Stimulated activated CD4-positive, alpha-beta T cell treated with anti-CD3 and anti-CD28 coated beads, Interleukin-4, amount 100 ng/mL, for 24 hours (primary cell): ENCODE measurements at places on chromosomes 7 and 10.

- no peak for DNase-seq
Measured at GRCh38 chr7:87993269-87993668, 59.2 kb downstream of the ADAM22 start.

DNA sequence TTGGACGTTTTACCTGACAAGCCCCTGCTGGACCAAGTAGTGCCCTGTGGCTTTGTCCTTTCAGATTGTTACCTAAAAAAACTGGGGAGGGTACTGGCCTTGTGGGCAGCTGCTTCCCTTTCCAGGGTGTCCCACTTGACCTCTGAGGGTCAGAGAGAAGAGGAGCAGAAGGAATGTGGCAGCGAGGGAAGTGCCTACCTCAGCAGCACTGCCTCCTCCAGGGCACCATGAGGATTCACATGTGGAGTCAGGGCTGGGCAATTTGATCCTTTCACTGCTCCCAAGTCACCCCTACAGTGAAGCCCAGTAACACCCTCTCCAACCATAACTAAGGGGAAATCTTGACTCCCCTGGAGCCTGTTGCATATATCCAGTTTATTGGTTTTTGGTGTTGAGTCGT, 64.6 kb downstream of the ITGB1 start:
- no peak for DNase-seq

- DNase-seq = no peak
Measured at GRCh38 chr7:132687981-132688383, 111.7 kb upstream of the PLXNA4 start.

GRCh38 chr10:31871266-31872065, 57.2 kb downstream of the ARHGAP12 start:
- no peak for DNase-seq

DNA sequence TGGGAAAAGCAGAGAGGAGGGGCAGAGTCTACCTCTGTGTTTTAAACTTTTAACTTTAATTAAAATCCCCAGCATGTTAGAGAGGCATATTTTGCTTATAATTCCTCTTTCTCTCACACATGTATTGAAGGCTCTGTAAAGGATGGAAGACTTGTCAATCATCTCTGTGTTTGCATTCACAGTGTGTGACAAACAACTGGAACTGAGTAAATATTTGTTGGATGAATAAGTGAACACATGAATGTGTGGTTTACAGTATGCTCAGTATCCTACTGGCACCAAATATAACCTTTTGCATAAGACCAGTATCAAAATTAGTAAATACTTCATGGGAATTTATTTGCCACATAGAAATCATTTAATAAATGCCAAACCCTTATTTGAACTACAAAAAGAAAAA, 829.0 kb downstream of the GRID1 start:
- DNase-seq = no peak

- DNase-seq = peak; percentile 19
Measured at GRCh38 chr10:46229144-46229563, 57.6 kb upstream of the ANTXRL start.

DNA sequence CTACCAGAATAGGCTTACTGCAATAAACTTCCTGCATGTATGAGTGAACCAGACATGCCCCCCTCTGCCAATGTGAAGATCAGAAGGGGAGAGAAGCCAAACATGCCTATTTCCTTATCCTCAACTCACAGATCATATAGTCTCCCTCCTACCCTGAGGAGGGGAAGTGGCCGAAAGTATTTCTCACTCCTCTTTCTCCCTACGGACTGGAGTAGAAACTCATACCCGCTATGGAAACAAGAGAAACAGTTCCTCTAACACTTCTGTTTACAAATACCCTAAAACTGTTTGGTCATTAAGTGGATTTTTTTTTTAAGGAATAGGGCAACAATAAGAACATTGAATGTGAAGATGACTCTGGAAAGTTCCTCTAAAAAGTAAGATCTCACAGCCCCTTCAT, 31.4 kb downstream of the CCNJ start:
- DNase-seq = no peak

GRCh38 chr10:12482587-12482986, 133.2 kb downstream of the CAMK1D start:
- no peak for DNase-seq

GRCh38 chr7:52547308-52547910, 488.0 kb upstream of the POM121L12 start:
- DNase-seq = no peak

DNA sequence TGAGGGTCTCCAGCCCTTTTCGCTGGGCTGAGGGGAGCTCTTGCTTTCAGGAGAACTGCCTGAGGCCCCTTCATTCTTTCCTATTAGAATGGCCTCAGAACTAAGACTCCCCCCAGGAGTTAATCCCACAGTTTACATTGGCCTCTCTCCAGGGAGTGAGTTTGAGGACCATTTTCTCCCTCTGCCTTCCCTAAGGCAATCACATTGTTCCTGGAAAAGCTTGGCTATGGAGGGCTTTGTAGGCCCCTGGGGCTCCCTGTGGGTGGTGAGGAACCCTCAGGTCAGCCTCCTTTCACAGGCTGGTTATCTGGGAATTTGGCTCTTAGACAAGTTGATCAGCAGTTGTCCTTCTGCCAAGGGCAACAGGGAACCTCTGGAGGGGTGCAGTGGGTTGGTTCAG, 343.7 kb downstream of the RPS24 start:
- DNase-seq = no peak

DNA sequence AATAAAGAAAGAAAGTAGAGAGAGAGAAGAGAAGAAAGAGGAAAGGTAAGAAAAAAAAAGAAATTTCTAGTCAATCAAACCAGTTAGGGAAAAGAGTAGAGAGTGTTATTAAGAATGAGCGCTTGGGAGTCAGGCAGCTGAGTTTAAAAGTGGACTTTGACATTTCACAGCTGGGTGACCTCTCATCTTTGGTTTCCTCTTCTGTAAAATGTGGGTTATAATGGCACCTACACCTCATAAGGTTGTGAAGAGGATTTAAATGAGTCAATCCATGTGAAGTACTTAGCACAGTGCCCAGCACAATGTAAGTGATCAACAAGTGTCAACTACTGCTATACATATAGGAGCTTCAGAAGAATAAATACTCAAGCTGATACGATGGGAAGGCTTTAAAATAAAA, 12.2 kb downstream of the HOXA1 start:
- no peak for DNase-seq

GRCh38 chr7:29843093-29843492, 36.8 kb downstream of the WIPF3 start:
- no peak for DNase-seq

DNA sequence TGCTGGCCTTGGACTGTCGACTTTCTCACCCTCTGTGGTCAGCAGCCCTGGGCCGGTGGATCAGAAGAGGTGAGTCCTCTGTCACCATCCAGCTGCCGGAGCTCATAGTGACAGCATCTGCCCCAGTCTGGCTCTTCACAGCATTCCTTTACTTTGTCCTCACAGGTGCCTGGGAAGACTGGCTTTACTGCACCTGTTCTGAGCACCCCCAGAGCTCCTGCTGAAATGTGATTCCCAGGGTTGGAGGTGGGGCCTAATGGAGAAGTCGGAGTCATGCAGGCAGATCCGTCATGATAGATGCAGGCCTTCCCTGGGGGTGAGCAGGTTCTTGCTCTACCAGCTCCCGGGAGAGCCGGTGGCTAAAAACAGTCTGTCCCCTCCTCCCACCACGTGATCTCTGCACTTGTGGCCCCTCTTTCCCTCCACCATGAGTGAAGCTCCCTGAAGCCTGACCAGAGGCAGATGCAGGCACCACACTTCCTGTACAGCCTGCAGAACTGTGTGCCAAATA, 171.5 kb downstream of the ZMYND11 start:
- DNase-seq = no peak

GRCh38 chr10:97500297-97500575, 1.5 kb downstream of the UBTD1 start:
- no peak for DNase-seq

- no peak for DNase-seq
Measured at GRCh38 chr10:69405221-69405620, 11.5 kb downstream of the TACR2 start.

DNA sequence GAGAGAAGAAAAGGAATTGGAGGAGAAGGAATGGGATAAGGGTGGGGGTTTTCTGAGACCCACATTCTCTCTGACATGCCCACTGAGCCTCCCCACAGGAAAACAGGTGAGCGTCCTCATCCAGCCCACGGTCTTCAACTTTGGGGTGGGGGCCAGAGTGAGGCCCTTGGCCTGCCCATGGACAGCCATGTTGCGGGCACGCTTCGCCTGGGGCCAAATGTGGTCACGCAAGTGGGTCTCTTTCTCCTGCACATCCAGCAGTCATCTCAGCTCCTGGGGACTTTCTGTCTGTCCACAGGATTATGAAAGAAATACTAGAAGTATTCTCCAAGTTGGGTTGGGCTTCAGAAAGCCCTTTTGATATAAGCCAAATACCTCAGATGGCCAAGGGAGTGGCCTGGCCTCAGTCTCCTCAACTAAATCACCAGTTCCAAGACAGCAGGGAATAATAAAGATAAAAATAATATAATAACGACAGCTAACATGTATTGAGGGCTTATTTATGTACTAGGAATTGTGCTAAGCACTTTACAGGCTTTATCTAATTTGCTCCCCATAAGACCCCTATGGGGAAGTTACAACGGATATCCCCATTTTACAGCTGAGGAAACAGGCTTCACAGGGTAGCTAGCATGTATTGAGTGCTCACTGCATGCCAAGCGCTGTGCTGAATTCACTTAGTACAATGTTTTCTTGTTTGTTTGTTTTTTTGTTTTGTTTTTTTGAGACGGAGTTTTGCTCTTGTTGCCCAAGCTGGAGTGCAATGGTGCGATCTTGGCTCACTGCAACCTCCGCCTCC, 57.2 kb upstream of the LBX1 start:
- DNase-seq = no peak

- no peak for DNase-seq
Measured at GRCh38 chr10:121459622-121460453, 138.4 kb downstream of the FGFR2 start.

- DNase-seq = no peak
Measured at GRCh38 chr10:67076144-67076543, 150.3 kb downstream of the LRRTM3 start.

GRCh38 chr7:55180963-55181542, 162.2 kb downstream of the EGFR start:
- DNase-seq = no peak

- no peak for DNase-seq
Measured at GRCh38 chr10:30979956-30980355, 51.7 kb downstream of the ZNF438 start.

DNA sequence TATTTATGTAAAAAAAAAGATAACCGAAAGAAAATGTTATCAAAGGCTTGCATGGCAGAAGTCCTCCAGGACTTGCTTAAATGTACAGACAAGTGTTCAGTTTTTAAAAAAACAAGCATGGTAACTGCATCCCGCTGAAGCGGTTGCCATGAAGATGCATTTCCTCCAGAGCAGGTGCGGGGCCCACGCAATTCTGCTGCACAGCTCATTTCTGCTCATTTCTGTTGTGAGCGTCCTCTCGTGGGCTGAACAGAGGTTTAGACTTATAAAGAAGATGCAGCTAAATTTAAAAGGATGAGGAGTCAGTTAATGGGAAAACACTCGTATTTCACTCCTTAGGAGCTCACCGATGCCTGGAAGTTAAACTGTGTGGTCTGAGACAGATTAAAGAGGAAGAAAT, 247.6 kb downstream of the DNAJB6 start:
- DNase-seq = no peak

DNA sequence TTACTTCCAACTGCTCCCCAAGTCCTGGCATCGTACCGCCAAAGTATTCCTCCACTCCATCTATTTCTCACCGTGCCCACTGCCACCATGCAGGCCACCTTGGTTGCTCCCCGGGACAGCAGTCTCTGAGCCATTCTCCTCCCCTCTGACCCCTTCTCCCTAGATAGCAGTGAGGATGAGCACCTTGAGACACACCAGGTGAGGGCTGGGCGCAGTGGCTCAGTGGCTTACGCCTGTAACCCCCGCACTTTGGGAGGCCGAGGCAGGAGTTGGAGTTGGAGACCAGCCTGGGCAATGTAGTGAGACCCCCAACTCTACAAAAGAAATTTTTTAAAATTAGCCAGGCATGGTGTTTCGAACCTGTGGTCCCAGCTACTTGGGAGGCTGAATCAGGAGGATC, 4.2 kb downstream of the SLC29A4 start:
- DNase-seq = no peak

- no peak for DNase-seq
Measured at GRCh38 chr10:98536551-98536950, 89.8 kb upstream of the HPS1 start.

- no peak for DNase-seq
Measured at GRCh38 chr7:31370609-31371008, 30.1 kb upstream of the NEUROD6 start.

GRCh38 chr10:71581376-71581775, 138.2 kb downstream of the C10orf105 start:
- DNase-seq = no peak

- no peak for DNase-seq
Measured at GRCh38 chr7:88686468-88687229, 72.9 kb upstream of the ZNF804B start.

DNA sequence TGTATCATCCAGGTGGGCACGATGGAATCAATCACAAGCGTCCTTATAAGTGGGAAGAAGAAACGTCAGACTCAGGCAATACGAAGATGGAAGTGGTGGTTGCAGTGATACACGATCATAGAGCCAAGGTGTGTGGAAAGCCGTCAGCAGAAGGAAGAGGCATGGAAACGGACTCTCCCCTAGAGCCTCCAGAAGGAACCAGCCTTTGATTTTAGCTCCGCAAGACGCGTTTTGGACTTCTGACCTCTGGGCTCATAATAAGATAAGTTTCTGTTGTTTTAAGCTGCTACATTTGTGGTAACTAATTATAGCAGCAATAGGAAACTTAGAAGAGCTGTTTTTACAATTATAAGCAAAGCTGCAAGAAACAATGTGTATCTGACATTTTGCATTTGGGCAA, 14.8 kb downstream of the FANK1 start:
- no peak for DNase-seq

GRCh38 chr10:130877126-130877525, 434.4 kb downstream of the TCERG1L start:
- DNase-seq = no peak

- no peak for DNase-seq
Measured at GRCh38 chr10:92662848-92663247, 26.9 kb upstream of the HHEX start.

DNA sequence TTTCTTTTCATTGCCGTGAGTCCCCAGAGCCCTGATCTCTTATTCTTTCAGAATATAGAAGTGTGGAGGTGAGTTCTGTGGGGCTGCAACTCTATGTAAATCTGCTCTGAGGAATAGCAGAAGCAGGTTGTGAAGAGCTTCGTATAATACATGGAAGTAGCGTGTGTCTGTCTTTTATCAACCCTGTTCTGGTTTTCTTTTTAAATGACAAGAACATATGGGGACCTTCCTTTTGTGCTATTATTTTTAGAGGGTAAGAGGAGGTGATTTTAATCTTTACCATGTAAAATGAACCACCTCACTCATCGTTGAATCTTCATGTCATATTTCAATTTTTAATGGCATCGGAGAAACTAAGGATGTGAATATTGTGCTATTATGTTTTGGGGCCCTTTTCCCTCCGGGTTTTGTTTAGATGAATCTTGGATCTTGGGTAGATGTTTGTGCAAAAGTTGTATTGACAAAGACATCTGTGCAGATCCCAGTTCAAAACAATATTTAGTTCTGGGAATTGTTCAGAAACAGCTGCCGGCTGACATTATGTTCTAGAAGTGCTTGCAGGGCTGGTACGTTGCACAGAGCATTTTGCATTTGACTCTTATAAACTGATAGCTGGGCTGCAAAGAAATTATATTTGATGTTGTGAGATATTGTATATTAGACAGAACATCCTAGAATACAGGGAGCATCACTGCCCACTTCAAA, 46.7 kb downstream of the PLXDC2 start:
- DNase-seq = no peak
